ENCODE measurements at places on chromosomes 2 and 18.

DNA sequence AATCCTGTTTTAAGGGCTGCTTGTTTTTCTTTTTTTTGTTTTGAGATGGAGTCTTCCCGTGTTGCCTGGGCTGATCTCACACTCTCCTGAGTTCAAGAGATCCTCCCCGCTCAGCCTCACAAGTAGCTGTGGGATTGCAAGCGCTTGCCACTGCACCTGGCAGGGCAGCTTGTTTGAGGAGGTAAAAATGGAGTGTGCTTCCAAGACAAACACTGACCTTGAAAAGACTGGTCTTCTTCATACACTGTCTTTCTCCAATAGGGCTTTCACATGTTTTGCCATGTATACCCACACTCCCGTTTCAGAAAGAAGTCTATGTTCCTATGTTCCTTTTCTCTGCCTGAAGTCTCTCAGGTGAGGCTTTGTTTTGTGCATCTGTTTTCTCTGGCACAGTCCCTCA is 32.6 kb upstream of the LDAH start:
- DNase-seq, result no peak

DNA sequence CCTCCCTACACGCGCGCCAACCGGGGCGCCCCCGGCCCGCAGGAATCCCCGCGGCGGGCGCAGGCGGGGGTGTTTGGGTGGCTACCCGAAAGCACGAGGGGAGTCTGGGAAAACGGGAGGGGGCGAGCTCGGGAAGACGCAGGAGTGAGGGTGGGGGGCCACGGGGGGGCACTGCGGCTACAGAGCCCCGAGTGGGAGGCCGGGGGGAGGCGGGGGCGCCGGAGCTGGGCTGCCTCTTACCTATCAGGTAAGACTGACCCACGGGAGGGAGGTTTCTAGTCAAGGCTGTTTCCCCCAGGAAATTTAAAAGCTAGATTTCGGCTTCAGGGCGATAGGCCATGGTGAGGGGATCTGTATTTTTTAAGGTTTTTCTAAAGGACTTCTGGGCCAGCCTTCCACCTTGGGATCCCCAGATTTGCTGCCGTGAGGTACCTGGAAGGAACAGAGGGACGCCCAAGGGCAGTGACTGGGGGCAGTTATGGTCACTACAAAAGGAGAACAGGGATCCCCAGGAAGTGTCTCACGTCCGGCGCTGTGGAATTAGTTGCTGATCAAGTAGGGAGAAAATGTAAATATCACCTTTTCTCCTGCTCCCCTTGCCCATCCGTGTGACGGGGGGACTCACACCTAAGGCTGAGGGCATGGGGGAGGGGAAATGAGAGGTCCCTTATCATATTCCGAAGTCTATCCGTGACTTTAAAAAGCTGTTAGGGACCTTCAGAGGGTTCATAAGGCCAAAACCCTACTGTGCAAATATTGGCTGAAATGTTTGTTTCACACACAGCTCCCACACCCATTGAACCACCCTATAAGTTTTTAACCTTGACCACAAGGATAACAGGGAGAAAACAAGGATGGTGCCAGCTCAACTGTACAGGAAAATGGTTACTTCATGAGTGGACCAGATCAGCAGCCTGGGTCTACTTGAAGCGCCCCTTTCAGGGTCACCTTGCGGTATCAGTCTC is 638 bp upstream of the IRS1 start:
- no peak for DNase-seq

- DNase-seq, result no peak
These were observed 818.1 kb upstream of the SOX11 start for GRCh38 chr2:4873876-4874593.

DNA sequence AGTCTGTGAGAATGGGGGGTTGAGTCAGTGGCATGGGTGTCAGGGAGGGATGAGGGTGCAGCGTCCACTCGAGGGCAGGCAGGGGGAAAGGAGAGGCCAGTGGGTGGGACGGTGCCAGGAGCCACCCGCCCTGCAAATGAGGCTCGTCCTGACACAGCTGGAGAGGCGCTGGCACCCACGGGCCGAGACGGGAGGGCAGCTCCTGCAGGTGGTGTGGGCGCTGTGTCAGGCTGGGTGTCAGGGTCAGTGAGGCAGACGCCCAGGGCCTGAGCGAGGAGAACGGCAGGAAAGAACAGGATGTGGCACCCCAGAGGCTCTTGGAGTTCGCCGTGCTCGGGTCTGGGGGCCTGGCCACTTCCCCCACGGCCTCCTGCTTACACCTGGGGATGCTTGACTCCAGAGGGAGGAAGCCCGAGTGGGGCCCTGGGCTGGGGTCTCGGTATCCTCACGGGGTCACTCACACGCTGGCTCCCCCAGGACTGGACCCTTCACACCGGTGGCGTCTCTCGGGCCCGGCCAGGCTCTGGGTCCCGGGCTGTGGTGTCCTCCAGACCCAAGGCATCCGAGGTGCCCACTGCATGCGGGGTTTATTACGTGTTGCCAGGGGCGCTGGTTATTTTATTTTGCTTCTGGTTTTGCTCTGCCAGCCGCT is 130.5 kb upstream of the CTDP1 start:
- DNase-seq, result no peak

DNA sequence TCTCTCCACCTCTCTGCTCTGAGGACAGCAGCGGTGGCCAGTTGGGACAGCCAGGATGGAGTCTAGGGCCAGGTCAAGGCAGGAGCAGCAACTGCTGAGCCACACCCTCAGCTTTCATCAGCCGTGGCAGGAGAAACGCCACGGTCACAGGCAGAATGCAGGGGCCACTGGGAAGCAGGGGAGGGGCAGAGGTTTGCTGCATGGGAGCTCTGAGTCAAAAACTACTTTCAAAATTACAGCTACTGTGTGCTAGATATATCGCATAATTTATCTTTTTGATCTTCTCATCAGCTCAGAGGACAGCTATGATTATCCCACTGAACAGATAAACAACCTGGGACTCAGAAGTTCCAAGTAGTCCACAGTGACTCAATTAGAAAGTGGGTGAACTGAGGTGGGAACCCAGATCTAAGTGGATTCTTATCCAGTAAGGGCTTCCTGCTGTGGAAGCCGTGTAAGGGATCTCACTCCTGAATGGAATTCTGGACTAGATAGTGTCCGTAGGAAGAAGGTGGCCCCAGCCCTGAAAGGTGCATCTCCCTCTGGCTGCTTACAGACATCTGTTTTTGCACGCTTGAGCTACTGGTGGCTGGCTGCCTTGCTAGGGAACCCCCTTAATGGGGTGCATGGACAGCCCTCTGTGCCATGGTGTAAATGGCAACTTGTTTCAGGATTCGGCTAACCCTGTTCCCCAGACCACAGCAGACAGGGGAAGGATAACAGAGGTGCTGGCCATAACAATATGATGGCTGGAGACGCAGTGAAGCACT is 194.6 kb upstream of the SMAD2 start:
- DNase-seq, result no peak

GRCh38 chr18:11284811-11285210 is 135.4 kb upstream of the PIEZO2 start:
- no peak for DNase-seq

GRCh38 chr2:143734507-143734906 is 605.3 kb downstream of the ARHGAP15 start:
- DNase-seq, result no peak

DNA sequence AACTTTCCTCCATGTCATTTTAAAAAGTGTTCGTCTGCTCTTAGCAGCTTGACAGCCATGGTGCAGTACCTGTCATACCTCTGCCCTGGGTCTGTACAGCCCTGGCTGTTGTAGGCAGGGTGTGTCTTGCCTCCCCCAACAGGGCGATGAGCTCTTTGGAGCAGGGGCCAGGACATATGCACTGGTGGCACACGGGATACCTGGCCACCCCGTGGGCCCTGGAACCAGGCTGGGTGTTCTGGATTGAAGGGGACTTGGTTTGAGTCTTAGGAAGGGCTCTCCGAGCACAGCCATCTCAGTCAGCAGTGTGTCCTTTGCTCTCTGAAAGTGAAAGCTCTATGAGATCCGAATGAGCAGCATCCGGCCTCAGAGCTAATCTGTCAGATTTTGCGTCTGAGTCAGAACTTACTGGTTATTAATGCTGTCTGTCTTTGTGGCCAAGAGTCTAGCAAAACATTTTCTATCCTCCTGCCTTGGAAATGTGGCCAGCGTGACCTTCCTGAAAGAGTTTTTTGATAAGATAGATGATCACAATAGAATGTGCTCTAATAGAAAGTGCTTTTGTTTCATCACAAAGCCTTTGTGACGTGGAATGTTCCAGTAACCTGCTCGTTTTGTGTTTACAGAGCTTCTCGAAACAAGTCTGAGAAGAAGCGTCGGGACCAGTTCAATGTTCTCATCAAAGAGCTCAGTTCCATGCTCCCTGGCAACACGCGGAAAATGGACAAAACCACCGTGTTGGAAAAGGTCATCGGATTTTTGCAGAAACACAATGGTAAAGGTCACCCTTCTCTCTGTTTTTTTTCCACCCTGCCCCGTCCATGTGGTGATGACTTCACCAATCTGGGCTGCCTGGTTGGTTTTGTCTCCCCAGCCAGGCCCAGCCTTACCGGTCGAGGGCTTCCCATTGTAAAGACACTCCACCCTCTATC is 77.3 kb upstream of the RPL31 start:
- no peak for DNase-seq

DNA sequence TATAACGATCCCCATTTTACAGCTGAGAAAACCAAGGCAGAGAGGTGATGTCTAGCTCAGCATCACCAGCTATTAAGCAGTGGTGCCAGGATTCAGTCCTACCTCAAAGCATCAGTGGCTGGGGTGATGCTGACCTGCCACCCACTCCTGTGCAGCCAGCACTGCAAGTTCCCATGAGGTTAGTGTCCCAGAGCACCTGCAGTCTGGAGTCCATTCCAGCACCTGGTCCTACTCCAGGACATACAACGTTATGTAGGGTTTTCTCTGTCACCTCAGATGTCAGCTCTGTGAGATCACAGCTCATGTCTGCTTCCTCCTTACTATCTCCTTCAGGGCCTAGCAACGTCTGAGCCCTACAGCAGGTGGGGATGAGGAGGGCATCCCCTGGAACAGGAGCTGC is 328.0 kb upstream of the HS6ST1 start:
- no peak for DNase-seq

Data from trophoblast cell (in vitro differentiated cells and primary cell).